ENCODE measurements at places on chromosomes 7 and 10.

GRCh38 chr7:93890041-93890463 is 501 bp downstream of the TFPI2 start:
- DNase-seq, result no peak

DNA sequence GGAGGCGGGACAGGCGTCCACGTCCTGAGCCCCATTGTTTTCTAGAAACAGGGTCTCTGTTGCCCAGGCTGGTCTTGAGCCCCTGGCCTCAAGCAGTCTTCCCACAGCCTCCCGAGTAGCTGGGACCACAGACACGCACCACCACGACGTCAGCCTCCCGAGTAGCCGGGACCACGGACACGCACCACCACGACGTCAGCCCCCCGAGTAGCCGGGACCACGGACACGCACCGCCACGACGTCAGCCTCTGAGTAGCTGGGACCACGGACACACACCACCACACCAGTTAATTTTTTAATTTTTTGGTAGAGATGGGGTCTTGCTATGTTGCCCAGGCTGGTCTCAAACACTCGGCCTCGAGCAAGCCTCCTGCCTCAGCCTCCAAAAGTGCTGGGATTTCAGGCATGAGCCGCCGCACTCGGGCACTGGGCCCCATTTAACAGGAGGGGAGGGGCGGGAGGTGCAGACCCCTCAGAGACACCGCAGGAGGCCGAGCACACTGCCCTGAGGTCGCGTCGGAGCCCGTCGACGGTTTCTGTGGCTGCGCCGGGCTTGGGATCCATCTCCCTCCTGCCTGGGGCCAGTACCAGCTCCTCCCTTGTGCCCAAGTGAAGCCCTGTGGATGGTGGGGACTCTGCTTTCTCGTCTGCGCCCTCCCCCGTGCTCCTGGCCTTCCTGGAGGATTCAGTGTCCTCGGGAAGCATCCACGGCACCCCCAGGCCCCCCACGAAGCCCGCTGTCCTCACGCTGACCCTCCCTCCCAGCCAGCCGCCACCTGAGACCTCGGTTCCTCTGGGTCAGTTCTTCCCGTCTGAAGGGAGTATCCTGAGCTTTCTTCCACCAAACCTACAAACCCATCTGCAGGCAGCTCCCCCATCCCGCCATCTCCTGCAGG is 13.0 kb downstream of the FAM20C start:
- no peak for DNase-seq

DNA sequence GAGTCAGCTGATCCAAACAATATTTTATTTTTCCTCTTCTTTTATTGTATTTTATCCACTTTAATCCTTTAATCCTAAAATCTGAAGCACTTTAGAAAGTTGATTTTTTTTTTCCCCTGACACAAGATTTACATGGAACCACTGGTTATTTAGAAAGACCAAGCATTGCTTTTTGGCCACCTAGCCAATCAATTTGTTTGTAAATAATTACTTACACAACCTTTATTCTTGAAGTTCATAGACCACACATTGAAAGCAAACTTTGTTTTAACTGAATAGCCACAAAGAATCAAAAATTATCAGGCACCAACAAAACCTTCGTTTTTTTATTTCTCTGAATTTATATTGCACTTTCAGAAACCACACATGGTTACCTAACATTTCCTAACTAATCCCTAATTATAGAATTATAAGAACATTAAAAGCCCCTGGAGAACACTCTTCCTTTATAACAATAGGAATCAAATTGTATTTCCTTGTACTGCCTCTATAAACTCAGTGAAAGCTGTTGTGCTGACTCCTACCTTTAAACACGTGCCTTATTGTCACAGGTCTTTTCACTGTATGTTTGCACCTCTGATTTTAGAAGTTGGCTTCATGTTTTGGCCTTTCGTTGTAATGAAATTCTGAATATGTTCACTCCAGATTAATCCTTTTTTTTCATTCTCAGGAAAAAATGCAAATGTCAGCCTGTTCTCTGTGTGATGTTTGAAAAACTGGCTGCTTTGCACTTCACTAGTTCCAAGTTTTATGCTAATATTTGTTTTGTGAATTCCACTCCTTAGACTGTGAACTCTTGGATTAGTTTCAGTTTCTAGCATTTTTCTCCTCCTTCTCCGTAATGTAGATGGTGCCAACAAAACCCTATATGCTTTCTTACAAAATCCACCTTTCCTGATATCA is 1511.9 kb downstream of the REEP3 start:
- no peak for DNase-seq

DNA sequence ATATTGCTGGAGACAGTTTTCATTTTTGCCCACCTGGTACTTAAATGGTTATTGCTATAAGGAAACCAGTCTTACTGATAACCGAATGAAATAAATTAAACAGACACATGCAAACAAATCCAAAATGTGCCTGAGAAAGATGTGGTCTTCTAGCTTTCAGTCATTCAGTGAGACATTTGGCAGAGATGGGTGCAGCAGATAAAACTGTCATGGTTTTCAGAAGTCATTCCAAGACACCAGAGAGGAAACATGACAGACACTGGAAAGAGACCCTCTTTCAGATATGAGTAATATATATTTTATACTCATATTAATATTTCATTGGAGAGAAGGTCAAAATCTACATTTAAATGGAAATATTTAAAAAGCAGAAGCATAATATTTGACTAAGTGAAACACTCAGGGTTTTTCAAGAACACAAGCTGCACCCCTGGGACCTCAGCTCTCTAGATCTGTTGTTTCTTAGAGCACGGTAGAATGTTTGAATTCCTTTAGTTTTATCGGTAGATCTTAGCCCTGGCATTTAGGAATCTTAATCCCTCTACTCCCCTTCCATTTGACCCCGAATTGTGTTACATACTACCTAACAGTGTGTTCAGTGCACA is 246.1 kb downstream of the AUTS2 start:
- no peak for DNase-seq

DNA sequence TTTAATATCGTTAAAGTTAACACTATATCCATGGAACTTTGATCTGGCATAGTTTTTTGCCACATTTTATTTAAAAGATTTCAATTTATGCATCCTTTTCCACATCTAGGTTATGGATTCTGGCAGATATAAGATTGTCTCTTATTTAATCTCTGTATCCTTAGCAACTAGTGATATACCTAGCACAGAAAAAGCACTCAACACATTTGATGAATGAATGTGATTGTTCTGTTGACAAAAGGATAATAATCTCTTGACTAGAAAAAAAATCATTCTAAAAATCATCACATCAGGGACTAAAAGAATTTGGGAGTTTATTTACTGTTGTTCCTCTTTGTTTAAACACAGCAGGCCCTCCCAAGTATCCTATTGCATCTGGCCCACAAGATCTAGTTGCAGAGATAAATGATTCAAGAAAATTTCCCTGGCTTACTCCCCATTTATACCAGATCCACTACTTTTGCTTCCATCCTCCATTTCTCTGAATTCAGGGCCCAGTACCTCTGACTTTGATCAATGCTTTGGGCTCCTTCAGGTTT is 84.0 kb upstream of the C1GALT1 start:
- DNase-seq, result no peak

DNA sequence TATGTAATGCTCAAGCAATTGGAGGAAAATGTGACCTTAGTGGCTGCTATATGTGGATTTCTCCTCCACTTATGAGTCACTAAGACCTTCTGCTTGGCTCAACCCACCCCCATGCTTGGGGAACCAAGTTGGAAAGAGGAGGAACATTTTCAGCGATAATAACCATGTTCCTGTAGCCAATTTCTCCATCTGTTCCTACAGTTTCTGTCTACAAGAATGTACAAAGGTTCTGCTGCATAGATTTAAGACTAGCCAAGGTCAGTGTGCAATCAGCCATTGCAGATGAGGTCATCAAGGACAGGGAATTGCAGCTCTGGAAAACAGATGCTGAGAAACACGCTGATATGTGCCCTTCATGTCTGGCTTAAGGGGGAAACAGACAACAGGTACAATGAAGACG is 5.6 kb upstream of the NRCAM start:
- no peak for DNase-seq

- DNase-seq, result no peak
Observed at GRCh38 chr10:33734393-33735155, 400.1 kb upstream of the NRP1 start.

- no peak for DNase-seq
Observed at GRCh38 chr7:5997210-5997808, 11.5 kb downstream of the PMS2 start.

- DNase-seq, result no peak
Observed at GRCh38 chr10:59240582-59241183, 64.2 kb downstream of the PHYHIPL start.

DNA sequence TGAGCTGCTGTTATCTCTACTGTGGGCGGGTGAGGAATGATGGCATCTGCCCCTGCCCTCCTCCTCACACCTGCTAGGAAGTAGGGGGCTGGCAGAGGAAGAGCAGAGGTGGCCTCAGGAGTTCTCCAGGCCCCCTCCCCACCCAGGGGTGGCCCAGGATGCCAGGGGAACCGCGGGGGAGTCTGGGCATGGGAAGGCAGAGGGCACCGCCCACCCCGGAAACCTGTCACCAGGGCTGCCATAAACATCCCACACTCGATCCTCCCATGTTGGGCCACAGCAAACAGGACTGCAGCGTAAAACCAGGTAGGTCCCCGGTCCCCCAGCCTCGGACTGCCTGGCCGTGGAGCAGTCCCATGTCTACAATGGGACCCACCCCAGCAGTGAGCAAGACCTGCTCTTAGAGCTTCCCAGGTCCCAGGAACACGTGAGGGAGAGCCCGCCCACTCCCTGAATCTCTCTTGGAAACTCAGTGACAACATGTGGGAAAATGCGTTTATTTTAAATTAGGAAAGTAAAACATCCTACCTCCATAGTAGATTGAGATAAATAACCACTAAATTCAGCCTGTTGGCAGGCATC is 23.4 kb downstream of the EBF3 start:
- DNase-seq, result no peak

GRCh38 chr10:3971713-3972112 is 186.7 kb upstream of the KLF6 start:
- DNase-seq, result no peak

DNA sequence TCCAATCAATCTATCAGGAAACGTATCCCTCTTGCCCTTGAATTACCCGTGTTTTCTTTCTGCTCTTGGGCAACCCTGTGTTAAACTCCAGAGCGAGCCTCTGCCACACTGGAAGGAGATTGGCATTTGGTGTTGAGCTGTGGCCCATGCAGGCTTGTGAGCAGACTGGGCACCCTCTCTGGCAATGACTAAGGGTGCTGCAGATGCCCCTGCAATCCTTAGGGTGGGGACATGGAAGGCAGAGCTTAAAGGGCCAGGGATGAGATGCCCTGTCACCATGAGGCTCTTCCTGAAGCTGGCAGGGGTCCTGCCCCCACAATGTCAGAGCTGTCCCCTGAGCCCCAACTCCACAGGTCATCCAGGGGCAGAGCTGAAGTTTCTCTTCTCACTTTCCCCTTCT is 19.5 kb upstream of the FAM180A start:
- no peak for DNase-seq

- no peak for DNase-seq
Observed at GRCh38 chr10:29522061-29522855, 112.5 kb downstream of the SVIL start.

DNA sequence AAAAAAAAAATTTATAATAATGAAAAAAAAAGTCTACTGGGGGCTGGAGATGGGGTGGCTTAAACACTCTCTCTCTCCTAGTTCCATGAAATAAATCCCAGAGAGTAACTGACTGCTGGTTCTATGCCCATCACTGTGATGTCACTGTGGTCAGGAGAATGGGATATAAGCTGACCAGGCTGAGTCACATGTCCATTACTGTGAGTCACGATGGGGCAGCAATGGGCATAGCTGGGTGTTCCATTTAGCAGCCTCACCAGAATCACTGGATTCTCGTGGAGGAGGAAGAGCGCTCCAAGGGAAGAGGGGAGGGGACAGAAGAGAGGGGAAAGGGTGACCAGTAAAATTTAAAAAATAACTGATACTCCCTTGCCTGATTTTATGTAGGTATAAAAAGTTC is 37.1 kb downstream of the MASTL start:
- no peak for DNase-seq

DNA sequence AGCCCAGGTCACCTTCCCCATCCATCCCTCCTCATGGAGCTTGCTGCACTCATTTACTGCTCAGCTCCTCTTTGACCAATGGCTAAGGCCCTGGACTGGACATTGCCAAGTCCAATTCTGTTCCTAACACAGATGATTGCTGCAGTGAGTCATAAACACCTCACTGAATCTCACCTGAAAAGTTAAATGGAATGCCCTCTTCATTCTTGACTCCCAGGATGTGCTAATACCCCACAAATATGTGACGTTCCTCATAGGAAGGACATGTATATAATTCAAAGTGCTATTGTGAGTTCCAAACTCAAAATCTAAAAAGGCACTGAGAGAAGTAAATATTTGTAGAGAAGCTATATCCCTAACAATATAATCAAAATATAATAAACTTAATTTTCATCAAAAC is 73.5 kb upstream of the DLX6 start:
- no peak for DNase-seq

- DNase-seq, result no peak
Observed at GRCh38 chr7:21140622-21141021, 287.3 kb upstream of the SP4 start.

DNA sequence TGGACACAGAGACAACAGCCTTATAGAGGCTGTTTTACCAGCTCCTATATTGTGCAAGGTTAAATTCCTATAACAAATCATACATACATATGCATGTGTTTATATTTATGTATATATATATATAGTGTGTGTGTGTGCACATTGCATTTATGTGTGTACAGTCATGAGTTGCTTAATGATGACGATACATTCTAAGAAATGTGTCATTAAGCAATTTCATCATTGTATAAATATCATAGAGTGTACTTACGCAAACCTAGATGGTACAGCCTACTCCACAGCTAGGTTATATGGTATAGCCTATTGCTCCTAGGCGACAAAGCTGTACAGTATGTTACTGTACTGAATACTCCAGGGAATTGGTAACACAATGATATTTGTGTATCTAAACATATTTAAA is 30.1 kb upstream of the TNKS2 start:
- DNase-seq, result no peak

- no peak for DNase-seq
Observed at GRCh38 chr10:2556883-2557282, 510.5 kb upstream of the PFKP start.

GRCh38 chr10:97969538-97970079 is 60.8 kb downstream of the CRTAC1 start:
- no peak for DNase-seq

DNA sequence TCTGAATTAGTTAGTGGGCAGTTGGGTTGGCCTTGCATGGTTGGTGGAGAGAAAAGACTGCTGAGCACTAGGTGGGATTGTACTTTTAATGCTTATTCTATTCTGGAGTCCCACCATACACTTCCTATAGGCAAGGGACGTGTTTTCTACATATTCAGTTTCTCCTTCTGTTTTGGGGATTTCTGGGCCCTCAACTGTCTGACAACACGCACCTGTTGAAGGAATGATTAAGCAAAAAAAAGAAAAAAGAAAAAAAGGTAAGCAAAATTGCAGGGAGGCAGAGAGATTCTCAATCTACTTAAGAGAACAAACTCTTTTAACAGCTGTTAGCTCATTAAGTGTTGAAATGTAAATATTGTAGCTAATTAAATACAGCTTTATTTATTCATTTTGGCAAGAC is 541.3 kb downstream of the CALN1 start:
- DNase-seq, result no peak

GRCh38 chr7:25847336-25848070 is 304.5 kb upstream of the NFE2L3 start:
- DNase-seq, result no peak

- no peak for DNase-seq
Observed at GRCh38 chr10:54665095-54665494, 135.9 kb downstream of the PCDH15 start.

- no peak for DNase-seq
Observed at GRCh38 chr7:90596671-90597562, 796 bp downstream of the CDK14 start.

GRCh38 chr10:132223156-132223590 is 36.4 kb downstream of the DPYSL4 start:
- DNase-seq, result peak; percentile 83
